ENCODE measurements at places on chromosomes 7 and 10.
A peak's percentile ranks its signal among the peaks of the same experiment; 100 is the strongest.

DNA sequence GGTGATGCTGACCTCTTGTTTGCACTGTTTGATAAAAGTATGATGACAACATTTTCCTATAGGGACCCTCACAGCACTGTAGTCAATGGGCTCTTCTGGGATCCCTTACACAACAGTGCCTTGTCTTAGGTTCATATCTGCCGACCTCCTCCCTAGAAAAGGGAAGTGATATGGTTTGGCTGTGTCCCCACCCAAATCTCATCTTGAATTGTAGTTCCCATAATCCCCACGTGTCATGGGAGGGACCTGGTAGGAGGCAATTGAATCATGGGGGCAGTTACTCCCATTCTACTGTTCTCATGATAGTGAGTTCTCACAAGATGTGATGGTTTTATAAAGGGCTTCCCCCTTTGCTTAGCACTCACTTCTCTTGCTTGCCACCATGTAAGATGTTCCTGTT, 23.1 kb downstream of the ZC3HAV1 start:
- no peak overlapping the region for H3K27ac ChIP-seq
- H3K4me3 ChIP-seq, result no peak overlapping the region
- DNase-seq, result no peak

GRCh38 chr10:6014241-6014761, 37.0 kb upstream of the IL15RA start:
- no peaks in the 10 kb centered on the region for H3K36me3 ChIP-seq
- H3K27ac ChIP-seq, result no peak overlapping the region
- peak; percentile 55 for DNase-seq
- no peak overlapping the region for H3K4me3 ChIP-seq
- H3K4me1 ChIP-seq, result peaks cover 7% of the 10 kb centered on the region
- no peaks in the 10 kb centered on the region for H3K27me3 ChIP-seq

- peaks cover 9% of the 10 kb centered on the region for H3K36me3 ChIP-seq
- peak overlapping the region; percentile 67 for H3K4me3 ChIP-seq
- no peak overlapping the region for H3K27ac ChIP-seq
Measured at GRCh38 chr10:44960088-44960460, 472 bp downstream of the RASSF4 start.

GRCh38 chr10:59872892-59873463, 33.4 kb downstream of the CCDC6 start:
- H3K4me1 ChIP-seq, result peaks cover 82% of the 10 kb centered on the region
- H3K36me3 ChIP-seq, result no peaks in the 10 kb centered on the region

- H3K27me3 ChIP-seq, result no peaks in the 10 kb centered on the region
- peak; percentile 36 for DNase-seq
- peaks cover 15% of the 10 kb centered on the region for H3K36me3 ChIP-seq
- peak within 1 kb of the TSS; percentile 82 for H3K4me3 ChIP-seq
Measured at GRCh38 chr10:102451105-102451969, at the start of gene C10orf95. Gene C10orf95, minus strand, starts transcription at chr10:102451543. Its CDS starts 450 bp downstream, at chr10:102451093.

- no peaks in the 10 kb centered on the region for H3K27me3 ChIP-seq
- H3K27ac ChIP-seq, result no peak overlapping the region
- no peaks in the 10 kb centered on the region for H3K4me1 ChIP-seq
- H3K4me3 ChIP-seq, result no peak overlapping the region
Measured at GRCh38 chr7:67423065-67423464, 426.4 kb downstream of the TYW1 start.

GRCh38 chr7:123872908-123873307, 27.9 kb downstream of the HYAL4 start:
- no peaks in the 10 kb centered on the region for H3K36me3 ChIP-seq
- H3K4me1 ChIP-seq, result peaks cover 9% of the 10 kb centered on the region
- no peak overlapping the region for H3K27ac ChIP-seq
- H3K27me3 ChIP-seq, result no peaks in the 10 kb centered on the region

- H3K4me3 ChIP-seq, result no peak overlapping the region
- H3K4me1 ChIP-seq, result peaks cover 39% of the 10 kb centered on the region
- no peak overlapping the region for H3K27ac ChIP-seq
- H3K27me3 ChIP-seq, result peaks cover 5% of the 10 kb centered on the region
- no peaks in the 10 kb centered on the region for H3K36me3 ChIP-seq
Measured at GRCh38 chr10:69655868-69656555, 26.0 kb downstream of the FAM241B start.

- H3K36me3 ChIP-seq, result peaks cover 19% of the 10 kb centered on the region
- H3K27ac ChIP-seq, result peak overlapping the region; percentile 75
- peak overlapping the region; percentile 96 for H3K4me3 ChIP-seq
- DNase-seq, result peak; percentile 30
- H3K27me3 ChIP-seq, result no peaks in the 10 kb centered on the region
- peaks cover 41% of the 10 kb centered on the region for H3K4me1 ChIP-seq
Measured at GRCh38 chr7:138000081-138000701, 1.7 kb downstream of the CREB3L2 start.

DNA sequence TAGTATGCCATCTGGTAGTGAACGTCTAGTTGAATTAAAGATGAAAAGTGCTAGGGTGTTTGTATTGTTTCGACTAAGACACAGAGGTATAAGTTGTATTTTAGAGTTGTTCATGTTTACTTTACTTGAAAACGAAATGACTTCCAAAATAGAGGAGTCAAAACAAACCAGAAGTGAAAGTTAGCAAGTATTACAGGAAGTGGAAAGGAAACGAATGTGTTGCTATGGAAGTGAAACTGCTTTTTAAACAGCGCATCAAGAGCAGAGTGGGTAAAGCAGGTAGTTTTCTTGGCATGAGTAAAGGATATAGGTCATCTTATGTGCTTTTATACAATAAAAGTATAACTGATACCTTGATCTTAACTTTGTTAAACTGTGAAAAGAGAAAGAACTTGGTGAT, 20.0 kb upstream of the GALNTL5 start:
- H3K27me3 ChIP-seq, result no peaks in the 10 kb centered on the region
- DNase-seq, result no peak
- peaks cover 7% of the 10 kb centered on the region for H3K4me1 ChIP-seq
- H3K27ac ChIP-seq, result no peak overlapping the region
- H3K4me3 ChIP-seq, result no peak overlapping the region

DNA sequence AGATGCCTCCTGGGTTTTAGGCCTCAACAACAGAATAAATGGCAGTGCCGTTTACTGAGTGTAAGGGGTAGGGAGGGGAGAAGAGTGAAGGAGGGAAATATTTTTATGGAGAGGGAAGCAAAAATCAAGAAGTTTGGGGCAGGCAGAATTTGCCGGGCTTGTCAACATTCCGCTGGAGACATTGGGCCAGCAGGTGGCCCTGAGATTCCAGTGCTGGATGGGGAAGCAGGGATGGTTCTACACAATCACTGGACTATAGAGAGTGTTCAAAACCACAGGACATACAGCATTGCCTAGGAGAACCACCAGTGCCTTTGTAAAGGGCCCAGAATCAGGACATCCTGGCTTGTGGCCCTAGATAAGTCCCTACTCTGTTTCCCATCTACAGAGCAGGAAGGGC, 598.6 kb upstream of the MGMT start:
- peaks cover 9% of the 10 kb centered on the region for H3K4me1 ChIP-seq
- no peak overlapping the region for H3K4me3 ChIP-seq
- H3K27me3 ChIP-seq, result no peaks in the 10 kb centered on the region
- no peak overlapping the region for H3K27ac ChIP-seq
- no peak for DNase-seq
- no peaks in the 10 kb centered on the region for H3K36me3 ChIP-seq

DNA sequence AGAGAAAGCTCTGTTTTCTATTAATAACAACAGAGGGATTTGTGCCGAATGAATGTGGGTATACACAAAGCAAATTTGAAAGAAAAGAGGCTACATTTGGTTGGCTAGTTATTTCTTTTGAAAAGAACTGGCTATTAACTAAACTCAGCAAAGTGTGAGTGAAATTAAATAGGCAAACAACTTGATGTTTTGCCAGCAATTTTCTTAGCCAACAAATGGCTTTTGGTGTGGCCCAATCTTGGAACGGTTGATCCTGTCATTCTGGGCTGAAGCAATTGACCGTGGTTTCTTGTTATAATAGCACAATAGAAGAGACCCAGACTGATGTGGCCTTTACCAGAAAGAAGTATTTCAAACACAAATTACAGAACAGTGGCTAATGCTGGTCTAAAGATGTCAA, 898.6 kb downstream of the KCNMA1 start:
- no peak overlapping the region for H3K27ac ChIP-seq
- no peak overlapping the region for H3K4me3 ChIP-seq
- no peaks in the 10 kb centered on the region for H3K36me3 ChIP-seq

DNA sequence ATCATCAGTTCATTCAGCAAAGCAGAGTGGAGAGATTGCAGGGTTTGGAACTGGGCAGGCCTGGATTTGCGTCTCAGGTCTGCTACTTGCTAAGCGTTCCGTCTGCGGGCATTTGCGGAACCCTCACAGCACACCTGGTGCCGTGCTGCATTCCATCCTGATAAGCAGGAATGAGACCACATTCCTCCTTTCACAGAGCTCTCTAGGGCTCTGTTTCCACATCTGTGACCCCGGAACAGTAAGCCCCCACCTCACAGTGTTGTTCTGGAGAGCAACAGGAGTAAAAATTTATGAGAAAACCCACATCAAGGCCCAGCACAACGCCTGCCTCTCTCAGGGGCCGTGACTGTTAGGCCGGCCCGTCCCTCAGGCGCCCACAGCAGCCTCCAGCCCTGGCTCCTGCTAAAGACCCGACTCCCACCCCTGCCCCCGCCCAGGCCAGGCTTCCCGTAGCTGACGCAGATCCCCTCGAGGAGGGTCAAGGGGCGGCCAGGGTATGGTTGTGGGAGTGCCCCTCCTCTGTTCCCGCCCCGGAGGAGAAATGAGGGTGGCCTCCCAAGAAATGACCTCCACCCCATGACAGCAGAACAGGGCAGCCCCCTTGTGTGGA, 128.9 kb downstream of the RGS10 start:
- DNase-seq, result peak; percentile 38
- no peaks in the 10 kb centered on the region for H3K27me3 ChIP-seq
- H3K27ac ChIP-seq, result peak overlapping the region; percentile 76
- H3K4me3 ChIP-seq, result no peak overlapping the region
- H3K4me1 ChIP-seq, result peaks cover 5% of the 10 kb centered on the region
- no peaks in the 10 kb centered on the region for H3K36me3 ChIP-seq

GRCh38 chr7:46131916-46132795, 211.1 kb upstream of the IGFBP3 start:
- no peaks in the 10 kb centered on the region for H3K36me3 ChIP-seq
- peak; percentile 31 for DNase-seq
- H3K27ac ChIP-seq, result no peak overlapping the region
- H3K4me1 ChIP-seq, result peaks cover 7% of the 10 kb centered on the region
- no peak overlapping the region for H3K4me3 ChIP-seq

GRCh38 chr7:45085619-45086200, 3.1 kb downstream of the NACAD start:
- no peak for DNase-seq
- H3K27me3 ChIP-seq, result peaks cover 24% of the 10 kb centered on the region
- no peak overlapping the region for H3K27ac ChIP-seq

DNA sequence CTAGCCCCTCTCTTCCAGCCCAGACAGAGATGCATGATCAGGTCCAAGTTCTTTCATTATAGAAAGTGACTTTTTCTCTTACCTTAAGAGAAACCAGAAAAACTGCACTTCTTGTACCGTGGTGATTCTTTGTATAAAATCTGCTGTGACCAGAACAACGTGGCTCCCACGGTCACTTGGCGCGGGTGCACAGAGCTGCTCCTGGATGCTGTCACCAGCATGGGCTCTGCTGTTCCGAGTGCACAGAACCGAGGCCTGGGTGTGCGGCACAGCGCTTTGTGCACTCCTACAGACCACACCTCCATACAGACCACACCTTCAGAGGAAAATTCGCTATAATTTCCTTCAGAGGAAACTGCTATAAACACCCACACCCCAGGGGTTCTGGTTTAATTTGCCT, 26.0 kb downstream of the VIPR2 start:
- no peak overlapping the region for H3K4me3 ChIP-seq
- no peaks in the 10 kb centered on the region for H3K27me3 ChIP-seq
- no peak overlapping the region for H3K27ac ChIP-seq
- peaks cover 5% of the 10 kb centered on the region for H3K36me3 ChIP-seq
- peaks cover 25% of the 10 kb centered on the region for H3K4me1 ChIP-seq

DNA sequence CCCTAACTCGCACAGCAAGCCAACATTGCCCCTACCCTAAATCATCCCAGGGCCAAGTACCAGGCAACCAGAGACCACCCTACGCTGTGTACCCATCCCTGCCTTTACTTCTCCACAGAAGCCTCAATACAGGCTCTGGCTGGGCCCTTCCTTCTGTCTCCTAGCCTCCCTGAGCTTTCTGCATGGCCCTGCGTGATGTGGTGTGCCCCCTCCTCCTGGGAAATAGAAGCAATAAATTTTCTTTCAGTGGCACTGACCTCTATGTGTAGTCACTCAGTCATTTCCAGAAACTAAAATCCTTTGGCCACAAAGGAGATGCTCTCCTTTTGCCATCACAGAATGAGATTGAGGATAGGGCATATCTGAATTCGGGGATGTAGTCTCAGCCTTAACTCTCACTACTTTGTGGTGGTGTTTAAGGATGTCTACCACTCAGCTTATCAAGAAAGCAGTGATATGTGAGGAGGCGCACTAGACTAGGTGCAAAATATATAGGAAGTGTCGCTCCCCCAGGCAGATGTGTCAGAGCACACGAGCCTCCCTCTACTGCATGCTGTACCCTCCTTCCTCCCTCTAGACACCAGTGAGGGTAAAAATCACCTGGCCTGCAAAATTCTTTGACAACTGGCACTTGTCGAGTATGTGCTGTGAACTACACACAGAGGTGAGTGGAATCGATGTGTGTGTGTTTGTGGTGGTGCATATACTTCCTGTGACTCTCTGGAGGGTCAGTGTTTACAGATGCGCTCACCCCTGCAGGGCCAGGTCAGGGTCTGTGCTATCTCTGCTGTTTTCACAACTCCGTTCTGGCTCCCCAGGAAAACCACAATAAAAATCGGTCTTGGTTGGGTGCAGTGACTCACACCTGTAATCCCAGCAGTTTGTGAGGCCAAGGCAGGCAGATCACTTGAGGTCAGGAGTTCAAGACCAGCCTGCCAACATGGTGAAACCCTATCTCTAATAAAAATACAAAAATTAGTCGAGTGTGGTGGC, 825.9 kb upstream of the IGFBP3 start:
- H3K4me3 ChIP-seq, result no peak overlapping the region
- no peaks in the 10 kb centered on the region for H3K27me3 ChIP-seq
- DNase-seq, result no peak
- no peaks in the 10 kb centered on the region for H3K36me3 ChIP-seq
- H3K4me1 ChIP-seq, result 0 out of 2 replicates have a peak, but pooled peaks cover 2% of the 10 kb centered on the region
- H3K27ac ChIP-seq, result no peak overlapping the region

- H3K4me3 ChIP-seq, result no peak overlapping the region
- H3K27ac ChIP-seq, result no peak overlapping the region
- H3K27me3 ChIP-seq, result no peaks in the 10 kb centered on the region
- no peaks in the 10 kb centered on the region for H3K36me3 ChIP-seq
Measured at GRCh38 chr7:134701272-134701671, 54.6 kb downstream of the BPGM start.

- DNase-seq, result no peak
- H3K27ac ChIP-seq, result no peak overlapping the region
- H3K4me3 ChIP-seq, result no peak overlapping the region
- H3K4me1 ChIP-seq, result peaks cover 2% of the 10 kb centered on the region
- H3K36me3 ChIP-seq, result no peaks in the 10 kb centered on the region
- no peaks in the 10 kb centered on the region for H3K27me3 ChIP-seq
Measured at GRCh38 chr10:91598211-91598977, 34.5 kb downstream of the PPP1R3C start.
